HFFc6 (cell line): ENCODE measurements at places on chromosomes 3 and 15.

DNA sequence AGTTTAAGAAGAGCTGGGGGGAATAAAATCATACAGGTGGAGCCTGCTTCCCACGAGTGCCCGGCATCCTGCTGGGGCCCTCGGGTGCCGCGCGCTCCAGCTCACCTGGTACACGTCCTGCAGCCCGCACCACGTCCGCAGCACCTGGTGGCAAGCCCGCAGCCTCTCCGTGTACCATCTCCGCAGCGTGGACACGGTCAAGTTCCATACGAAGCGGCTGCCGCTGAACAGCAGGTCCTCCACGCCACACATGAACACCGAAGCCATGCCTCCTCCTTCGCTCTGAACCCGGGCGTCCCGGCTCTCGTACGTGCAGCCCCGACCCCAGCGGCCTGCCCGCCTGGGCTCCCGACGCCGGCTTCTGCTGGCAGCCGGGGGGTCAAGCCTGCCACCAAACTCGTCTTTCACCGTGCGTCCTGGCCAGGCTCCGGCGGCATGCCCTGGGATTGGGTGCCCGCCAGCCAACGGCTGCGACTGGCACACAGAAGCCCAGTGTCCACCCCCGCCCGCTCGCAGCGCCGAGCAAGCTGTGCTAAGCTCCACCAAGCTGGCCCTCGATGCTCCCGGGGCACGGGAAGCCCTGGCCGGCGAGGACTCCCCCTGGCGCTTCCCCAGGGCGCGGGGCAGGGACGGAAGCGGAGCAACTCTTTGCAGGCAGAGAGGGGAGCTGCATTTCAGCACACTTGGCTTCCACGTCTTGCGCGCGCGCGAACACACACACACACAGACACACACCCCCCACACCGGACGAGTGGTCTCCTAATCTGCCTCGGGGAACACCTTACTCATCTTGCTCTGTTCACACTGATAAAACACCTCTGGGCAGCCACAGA, at the start of gene FRMD4B:
Gene FRMD4B, minus strand, starts transcription at position 366 of the 833 bp plus-strand sequence. Its CDS starts 99 bp downstream, at position 267.
- DNase-seq = no peak

DNA sequence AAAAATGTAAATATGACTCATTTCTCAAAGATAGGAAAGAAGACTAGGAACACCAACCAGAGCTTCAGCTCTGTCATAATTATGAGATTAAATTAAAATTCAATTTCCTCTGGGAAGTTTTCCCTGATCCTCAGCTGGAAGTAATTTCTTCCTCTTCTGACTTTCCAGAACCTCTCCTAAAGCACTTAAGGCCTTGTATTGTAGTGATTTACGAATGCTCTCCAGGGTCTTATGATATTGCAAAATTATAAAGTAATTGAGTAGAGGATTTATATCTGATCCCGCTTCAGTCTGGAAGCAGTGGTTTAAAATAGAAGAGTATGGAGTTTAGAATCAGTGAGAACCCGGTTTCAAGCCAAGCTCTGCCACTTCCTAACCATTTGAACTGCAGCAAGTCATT, 279.8 kb downstream of the ZPLD1 start:
- DNase-seq = no peak

GRCh38 chr3:113291572-113291971, 80.2 kb downstream of the BOC start:
- no peak for DNase-seq

DNA sequence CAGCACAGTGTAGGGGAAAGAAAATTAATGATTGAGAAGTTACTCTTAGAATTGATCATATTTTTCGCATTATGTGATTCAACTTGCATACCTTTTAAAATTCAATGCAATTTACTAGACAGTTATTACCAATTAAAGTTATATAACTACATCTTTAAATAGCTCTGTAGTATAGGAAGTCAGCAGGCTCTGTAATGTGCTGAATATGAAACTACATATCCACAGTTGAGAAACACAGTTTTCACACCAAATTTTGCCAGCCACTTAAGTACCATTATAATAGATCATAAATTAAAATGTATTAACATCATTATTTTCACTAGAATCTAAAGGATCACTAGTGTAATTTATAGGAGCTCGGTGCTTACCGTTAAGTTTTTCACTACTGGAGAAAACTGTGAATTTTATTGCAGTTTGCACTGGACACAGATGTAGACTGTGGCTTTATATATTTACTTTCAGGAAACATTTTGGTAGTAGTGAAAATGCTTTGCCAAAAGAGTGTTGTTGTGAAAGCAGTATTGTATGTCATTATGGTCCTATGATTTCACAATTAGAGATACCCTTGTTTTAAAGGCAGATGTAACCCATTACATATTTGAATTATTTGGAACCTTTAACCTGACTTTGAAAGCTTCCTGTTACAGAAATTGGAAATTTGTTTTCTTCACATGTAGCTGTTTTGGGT, 113.6 kb downstream of the PLCL2 start:
- DNase-seq = no peak

DNA sequence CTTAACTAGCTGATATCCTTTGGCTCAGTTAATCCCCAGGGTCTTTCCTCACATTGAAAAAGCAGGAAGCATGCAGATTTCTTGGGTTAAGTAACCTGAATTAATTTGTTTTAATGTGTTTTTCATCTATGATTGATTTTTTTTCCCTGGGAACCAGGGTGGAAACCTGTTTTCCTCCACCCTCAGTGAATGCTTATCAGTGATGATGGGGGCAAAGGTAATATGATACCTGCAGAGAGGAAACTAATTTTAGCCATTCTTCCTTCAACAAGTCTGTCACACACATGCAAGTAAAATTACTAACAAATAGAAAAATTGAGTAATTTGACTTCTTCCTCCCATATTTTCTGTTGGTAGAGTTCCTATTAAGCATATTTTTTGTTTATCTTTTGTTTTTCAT, 5.9 kb downstream of the CASR start:
- no peak for DNase-seq

GRCh38 chr3:60215946-60216345, 1035.3 kb downstream of the FHIT start:
- no peak for DNase-seq

DNA sequence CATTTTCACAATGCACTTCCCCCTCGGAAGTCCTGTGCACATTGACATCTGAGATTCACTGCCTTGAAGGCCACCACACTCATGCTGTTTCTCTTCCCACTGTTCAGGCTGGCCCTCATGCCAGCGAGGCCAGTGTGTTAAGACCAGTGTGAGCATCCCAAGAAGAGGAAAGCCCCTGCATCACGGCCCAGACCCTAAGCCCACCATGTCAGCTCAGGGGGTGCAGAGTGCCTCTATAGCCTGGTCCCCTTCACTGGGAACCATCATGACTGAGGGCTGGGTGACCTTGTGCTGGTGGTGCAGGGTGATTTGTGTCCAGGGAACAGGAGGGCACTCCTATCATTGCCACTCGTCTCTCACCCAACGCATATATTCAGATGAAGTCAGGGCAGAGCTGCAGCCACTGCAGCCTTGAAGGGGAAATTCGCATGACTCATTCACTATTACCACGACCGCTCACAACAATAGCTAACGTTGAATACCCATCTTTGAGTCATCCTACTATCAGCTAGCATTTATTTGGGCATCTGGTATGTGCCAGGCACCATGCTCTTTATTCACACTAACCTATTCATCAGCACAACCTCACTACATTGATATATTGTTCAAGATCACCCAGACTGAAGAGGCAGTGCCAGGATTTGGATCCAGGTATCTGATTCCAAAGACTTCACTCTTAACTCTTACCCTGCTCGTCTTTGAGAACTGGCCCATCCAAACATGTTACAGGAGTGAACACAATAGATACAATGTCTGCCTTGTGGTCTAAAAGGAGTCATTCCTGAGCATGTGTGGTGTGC, 58.8 kb upstream of the SLC6A11 start:
- peak; percentile 21 for DNase-seq

DNA sequence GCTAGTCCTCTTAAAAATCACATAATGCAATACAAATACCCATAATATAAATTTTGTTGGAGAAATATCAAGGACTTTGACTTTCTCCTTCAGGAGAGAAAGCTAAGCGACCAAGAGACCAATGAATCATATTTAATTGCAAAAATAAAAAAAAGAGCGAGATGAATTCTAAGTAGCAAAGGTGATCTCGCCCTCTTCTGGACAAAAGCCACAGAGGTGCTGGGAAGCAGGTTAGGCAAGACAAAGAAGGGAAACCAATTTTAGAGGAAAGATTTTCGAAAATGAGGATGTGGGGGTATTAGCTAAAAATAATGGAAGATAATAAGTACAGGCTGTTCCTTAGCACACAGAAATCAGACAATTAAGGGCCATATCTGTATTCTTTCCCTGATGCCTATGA, 111.4 kb upstream of the PLAAT1 start:
- DNase-seq = no peak

GRCh38 chr3:180911876-180912303, 580 bp upstream of the FXR1 start:
- no peak for DNase-seq

DNA sequence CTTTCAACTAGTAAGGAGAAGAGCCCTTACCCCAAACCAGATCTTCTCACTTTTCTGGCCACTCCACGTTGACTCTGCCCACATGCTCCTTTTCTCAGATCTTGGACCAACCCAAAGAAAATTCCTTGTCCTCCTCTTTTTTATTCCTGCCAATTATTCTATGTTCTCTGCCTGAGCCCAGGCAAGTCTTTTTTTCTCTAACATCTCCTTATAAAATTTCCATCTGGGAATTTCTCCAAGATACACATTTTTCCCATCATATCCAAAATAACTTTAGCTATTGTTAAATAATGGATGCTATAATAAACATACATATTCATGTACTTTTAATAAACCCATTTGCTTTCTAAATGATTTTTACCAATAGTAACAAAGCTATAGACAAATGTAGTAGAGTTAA, 726.0 kb upstream of the ZNF385D start:
- no peak for DNase-seq

DNA sequence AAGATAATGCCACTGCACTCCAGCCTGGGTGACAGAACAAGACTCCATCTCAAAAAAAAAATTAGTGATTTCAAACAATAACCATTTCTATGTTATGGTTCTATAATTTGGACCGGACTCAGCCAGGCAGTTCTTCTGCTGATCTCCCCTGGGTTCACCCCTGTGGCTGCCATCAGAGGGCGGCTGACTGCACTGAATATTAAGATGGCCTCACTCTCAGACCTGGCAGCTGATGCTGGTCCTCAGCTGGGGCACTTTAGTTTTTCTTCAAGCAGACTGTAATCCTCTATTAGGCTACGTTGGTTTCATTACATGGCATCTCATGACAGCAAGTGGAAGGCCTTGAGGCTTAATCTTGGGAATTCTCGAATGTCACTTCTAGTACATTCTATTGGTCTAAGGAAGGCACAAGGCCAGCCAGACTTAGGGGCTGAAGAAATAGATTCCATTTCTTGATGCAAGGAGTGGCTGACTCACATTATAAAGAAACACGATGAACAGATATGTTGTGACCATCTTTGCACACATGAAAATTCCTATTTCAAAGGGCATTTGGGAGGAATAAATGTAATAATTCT, 12.8 kb downstream of the GALNT15 start:
- no peak for DNase-seq

- no peak for DNase-seq
Observed at GRCh38 chr15:99732751-99733267, 428 bp downstream of the LYSMD4 start.

GRCh38 chr15:73909651-73910050, 16.6 kb upstream of the LOXL1 start:
- no peak for DNase-seq

DNA sequence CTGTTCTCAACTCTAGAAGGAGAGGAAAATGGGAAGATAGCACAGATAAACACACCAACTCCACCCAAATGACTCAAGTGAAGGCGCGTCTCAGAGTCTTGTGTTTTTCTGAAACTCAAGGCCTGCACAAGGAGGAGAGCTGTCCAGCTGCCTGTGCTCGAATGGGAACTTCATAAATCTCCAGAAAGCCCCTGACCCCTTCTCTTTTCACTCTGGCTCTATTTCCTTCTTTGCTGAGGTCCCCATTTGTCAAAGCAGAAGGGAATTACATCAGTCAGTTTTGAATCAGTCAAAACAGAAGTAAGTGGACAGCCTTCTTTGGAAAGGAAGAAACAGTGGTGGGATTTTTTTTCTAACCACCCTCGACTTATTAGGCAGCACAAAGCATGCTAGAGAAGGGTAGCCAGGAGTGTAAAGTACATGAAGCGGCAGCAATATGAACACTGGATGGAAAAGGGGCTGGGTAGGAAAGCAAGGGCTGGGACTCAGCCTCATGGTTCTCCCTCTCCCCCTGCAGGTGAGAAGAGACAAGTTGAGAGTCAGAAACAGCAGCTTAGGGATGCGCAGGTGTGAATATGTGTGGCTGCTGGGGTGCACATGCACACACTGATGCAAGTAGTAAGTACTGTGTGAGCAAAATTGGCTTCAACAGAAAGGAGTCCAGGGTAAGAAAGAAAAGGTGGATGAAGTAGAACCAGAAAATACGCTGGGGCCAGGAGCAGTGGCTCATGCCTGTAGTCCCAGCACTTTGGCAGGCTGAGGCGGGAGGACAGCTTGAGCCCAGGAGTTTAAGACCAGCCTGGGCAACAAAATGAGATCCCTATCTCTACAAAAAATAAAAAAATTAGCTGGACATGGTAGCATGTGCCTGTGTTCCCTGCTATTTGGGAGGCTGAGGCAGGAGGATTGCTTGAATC, 36.6 kb upstream of the MAGEF1 start:
- no peak for DNase-seq

DNA sequence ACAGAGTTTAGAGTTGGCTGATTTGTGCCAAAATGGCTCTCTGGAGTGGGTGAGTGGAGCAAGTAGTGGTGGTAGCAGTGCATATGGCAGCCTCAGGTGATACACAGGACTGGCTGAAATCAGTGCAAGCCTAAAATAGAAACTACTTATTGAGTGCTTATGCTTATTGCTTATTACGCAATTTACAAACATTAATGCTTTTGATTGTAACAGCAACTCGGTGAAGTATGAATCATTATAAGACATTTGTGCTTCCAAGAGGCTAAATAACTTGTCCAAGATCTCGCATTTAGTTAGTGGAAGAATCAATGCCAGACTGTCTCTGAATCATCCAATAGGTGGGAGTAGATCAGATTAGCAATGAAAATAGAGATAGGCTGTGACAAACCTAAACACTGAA, 353.8 kb downstream of the NAALADL2 start:
- DNase-seq = peak; percentile 25

DNA sequence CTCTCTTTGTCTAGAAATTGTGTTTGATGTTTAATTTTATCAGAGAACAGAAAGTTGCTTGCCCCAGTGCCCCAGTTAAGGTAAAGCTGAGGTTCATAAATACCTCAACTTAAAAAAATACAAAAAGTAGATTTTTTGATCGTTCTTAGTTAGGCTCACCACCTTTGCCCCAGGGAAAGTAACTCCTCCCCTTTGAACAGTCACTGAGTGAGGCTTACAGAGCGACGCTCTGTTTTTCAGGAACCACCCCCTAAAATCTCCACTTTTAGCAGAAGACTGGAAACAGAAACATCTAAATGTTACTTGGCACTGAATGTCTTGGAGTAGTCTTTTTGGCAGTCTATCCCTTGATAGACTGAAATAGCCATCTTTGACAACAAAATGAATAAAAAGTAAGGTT, 24.9 kb downstream of the BLM start:
- DNase-seq = no peak

- DNase-seq = no peak
Observed at GRCh38 chr3:42524751-42525150, 22.3 kb downstream of the VIPR1 start.
